HS-5 (cell line): ENCODE measurements at places on chromosomes 2 and 18.

GRCh38 chr2:224570328-224570993 lies 14.7 kb downstream of the CUL3 start:
- no peak for DNase-seq

DNA sequence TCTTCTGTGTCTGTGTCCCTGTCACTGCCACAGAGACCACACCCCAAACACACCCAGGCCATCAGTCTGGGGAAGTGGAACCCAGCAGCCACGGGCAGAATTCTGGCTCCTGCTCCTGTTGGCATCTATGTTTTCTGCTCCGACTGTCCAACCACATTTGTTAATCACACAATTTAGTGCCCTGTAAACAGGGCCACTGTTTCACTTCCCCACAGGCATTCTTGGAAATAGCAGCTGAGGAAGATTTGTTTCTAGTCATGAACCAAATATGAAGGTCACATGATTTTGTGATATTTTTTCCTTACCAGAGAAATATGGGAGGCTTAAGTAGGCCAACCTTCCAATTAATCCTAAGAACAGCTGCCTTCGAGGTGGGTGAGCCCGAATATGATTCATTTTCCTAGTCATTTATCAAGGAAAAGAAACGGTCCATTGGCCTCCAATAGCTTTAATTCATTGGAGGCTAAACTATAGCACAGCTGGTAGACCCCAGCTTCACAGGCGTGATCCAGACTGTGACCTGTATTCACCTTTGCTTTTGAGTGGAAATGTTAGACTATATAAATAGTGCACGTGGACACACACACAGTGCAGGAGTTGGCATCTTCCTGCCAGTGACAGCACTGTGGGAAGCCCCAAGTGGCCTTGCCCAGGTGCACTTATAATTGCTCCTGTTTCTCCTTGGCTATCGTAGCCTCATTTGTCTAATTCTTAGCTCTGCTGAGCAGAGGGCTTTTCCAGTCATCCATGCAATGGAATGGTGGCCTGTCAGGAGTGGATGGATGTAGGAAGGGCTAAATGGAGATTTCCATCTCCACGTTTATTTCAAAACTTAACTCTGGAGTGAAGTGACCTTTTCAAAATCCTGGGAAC lies 267.9 kb downstream of the LPIN1 start:
- DNase-seq = no peak

GRCh38 chr2:215410932-215411285 lies 25.0 kb downstream of the FN1 start:
- peak; percentile 97 for DNase-seq

GRCh38 chr18:63346480-63347183 lies 20.4 kb downstream of the KDSR start:
- no peak for DNase-seq

DNA sequence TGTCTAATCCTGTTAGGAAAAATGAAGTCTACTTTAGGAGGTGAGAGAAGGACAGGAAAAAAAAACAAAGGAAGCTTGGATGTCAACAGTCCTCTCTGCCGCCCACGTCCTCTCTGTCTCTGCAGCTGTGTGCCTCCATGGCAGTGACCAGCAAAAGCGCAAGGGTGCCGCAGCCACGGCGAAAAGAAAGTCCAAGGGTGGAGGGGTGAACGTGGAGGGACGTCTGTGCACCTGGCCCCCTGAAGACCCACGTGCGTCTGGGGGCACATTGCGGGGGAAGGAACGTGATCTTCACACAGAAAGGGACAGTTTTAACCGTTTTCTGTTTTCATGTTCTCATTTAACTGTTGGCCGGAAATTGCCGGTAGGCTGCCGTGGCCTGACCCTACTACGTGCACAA lies 152.7 kb downstream of the MBP start:
- DNase-seq = no peak

- no peak for DNase-seq
Measured at GRCh38 chr18:10291568-10291981, 162.9 kb upstream of the APCDD1 start.

DNA sequence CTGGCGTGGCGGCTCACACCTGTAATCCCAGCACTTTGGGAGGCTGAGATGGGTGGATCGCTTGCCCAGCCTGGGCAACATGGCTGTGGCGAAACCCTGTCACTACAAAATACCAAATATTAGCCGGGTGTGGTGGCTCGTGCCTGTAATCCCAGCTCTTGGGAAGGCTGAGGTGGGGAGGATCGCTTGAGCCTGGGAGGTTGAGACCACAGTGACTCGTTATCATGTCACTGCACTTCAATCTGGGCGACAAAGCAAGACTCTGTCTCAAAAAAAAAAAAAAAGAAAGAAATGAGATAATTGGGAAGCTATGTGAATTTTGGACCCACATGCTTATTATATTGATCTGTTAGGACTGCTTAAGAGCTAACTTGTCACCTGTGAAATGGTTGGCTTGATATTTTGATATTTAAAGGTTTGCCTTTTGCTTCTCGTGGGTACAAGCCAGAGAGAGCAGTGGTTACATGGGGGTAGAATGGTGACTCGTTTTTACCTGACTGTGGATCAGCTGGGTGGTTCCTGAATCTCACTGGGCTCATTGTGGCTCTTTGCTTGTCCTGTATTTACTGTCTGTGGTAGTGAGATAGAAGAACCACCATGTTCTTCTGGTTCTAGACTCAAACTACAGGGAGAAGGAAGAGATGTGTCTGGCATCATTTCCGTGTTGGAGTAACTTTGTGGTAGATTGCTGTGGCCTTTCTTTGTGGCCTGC lies 28.9 kb downstream of the ZNF532 start:
- DNase-seq = peak; percentile 29

- DNase-seq = no peak
Measured at GRCh38 chr2:228140934-228141528, 40.5 kb downstream of the SPHKAP start.

- no peak for DNase-seq
Measured at GRCh38 chr2:187214306-187214705, 233.7 kb downstream of the CALCRL start.

DNA sequence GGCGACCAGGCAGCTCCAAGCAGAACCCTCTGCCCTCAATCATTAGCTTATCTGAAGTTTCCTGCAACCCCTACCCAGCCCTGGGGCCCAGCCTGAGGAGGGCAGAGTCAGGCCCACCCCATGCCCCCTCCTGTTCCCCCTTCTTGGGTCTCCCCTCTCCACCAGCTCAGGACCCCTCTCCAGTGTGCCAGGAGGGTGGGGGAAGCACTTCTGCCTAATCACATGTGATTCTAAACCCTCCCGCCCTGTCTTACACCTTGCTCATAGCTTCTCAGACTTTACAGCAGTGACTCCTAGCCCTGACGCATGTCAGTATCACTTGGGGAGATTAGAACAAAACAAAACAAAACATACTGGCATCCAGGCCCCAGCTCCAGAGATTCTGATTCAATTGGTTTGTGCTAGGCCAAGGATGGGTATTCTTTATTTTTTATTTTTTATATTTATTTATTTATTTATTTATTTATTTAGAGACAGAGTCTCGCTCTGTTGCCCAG lies 42.5 kb upstream of the ASAP2 start:
- no peak for DNase-seq

GRCh38 chr18:32884543-32884942 lies 111.7 kb upstream of the KLHL14 start:
- no peak for DNase-seq

DNA sequence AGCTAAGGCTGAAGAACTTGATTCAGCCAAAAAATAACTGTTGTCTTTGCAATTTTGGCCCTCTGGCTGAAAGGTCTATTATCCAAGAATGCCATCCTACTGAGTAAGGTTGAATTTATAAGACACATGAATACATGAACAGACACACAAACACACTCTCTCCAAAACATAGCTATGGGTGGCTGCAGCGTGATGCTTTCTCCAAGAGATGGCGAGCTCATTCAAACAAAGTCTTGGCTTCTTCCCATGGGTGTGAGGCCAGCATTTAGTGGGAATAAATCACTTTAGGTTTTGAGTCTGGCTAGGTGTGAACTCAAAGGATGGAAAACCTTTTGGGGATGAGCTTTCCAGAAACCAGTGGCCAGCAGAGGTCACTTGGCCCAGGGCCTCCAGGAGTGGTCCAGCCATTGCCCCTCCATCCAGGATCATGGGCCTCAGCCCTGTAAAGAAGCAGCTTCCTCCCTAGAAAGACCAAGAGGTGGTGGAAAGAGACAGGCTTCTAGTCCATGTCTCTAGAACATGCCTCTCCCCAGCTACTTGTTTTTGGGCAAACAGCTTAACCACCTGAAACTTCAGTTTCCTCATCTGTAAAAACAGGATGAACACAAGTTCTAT lies 11.0 kb upstream of the OSR1 start:
- DNase-seq = peak; percentile 19

DNA sequence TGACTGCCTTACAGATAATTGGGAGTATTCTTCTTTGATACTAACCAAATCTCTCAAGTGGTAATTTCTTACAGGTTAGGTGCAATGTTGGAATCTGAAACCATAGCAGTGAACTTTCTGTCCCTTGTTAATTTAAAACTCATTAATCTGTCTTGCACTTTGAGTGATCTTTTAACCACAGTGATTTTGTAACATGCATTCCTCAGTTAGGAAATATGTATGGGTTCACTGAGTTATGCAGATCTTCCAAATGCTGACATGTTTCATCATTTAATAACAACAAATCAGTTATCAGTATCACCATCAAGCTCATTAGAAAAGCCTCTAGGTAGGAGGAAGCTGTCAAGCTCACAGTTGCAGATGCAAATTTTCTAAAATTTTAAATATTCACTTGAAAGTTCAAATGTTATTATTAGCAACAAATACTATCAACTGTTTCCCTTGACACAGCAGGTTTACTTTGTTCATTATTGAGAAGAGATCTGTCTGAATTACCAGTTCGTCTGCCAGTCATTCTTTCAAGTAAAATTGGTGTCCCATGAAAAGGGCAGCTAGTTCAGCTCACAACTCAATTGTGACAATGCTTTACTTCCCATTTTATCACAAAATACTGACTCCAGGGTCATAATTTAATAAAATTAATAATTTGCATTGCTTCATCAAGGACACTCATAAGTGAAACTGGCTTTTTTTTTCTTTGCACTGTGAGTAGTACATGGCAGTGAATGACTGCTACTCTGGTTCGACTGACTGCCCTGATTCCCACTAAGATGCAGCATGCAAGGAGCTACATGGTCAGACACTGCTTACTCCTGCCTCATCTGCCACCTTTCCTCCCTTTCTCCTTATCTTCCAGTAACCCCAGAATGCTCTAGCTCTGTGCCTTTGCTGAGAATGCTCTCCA lies 31.6 kb downstream of the SUCLG1 start:
- peak; percentile 53 for DNase-seq

DNA sequence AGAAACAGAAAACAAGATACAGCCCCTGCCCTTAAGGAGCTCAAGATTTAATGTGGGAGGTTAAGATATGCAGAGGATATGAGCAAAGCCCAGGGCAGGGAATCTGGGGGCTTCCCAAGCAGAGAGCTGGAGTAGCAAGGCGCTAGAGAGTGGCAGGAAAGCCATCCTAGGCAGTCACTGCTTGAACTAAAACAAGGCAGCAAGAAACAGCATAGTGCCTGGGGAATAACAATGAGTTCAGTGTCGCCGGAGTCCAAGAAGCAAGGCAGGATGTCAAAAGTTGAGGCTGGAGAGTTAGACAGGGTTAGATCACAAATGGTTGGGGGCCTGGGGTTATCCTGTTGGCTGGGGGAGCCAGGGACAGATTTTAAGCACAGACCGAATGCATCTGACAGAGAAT lies 24.6 kb downstream of the CDH2 start:
- DNase-seq = no peak

- no peak for DNase-seq
Measured at GRCh38 chr2:160247296-160248035, 47.4 kb upstream of the ITGB6 start.

GRCh38 chr2:166643980-166644379 lies 149.9 kb upstream of the SCN7A start:
- no peak for DNase-seq

DNA sequence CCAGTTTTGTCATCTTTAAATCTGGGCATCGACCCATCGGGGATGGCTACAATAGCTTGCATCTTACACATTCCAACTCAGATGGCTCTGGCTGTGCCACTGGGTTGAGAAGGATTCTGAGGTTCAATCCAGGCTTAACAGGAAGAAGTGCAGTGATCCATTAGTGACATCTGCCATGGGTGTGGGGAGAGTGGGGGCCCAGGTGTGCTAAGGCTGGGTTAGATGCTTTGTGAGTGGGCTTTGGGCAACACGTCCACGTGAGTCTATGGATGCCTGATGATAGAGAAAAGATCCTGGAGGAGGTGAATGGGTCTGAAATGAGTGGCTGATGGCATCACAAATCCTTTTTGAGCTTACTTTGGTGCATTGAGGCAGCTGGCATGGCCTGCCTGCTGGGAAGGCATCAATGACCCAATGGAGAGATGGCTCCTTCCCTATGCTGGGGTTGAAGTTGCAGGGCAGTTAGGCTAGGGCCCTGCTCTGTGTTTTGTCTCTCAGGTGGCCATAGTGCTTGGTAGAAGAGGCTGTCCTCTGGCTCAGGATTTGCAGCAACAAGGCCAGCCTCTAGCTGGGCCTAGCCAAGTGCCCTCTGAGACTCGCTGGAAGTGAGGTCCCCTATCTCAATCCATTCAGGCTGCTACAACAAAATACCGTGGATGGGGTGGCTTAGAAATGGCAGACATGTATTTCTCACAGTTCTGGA lies 56.7 kb downstream of the HS1BP3 start:
- no peak for DNase-seq

GRCh38 chr2:187942876-187943275 lies 348.8 kb upstream of the GULP1 start:
- peak; percentile 15 for DNase-seq

DNA sequence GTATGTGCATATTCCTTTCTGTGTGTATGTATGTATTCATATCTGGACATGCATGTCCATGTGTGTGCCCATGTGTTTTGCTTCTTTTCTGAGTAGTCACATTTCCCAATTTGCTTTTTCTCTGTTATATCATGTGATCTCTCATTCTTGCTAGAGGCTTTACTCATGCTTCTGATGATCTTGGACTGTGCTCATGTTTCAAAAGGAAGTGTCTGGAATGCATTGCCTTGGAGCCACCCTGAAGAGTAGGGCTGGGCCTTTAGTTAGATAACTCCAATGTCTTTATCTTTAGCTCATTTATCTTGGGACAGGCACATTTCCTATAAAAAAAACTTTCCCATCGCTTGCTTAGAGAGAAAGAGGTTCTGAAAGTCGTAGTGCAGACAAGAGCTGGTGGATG lies 859.2 kb downstream of the CNTNAP5 start:
- DNase-seq = no peak

DNA sequence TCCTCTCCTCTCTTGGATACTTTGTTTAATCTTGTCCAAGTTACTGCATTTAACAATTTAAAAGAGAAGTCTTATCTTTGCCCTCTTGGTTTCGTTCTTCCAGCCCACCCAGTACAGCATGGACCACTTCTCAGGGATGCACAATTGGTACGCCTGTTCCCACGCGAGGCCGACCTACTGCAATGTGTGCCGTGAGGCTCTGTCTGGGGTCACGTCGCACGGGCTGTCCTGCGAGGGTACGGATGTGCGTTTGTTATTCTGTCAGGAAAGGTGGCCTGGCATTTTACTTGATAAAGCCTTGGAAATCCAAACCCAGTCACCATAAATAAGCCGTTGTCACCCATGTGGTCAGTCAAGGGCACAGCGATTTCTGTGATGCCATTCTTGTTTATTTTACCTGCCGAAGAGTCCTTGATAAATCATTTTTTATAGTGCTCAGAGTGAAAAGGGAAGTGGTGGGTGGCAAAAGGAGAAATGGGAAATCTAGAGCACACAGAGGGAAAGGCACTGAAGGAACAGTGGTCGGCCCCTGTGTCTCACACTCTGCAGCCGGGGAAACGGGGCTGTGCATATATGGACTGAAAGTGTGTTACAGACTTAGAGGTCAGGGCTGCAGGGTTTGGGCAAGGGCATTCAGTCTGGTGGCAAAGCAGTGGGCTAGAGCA lies 80.5 kb downstream of the DGKD start:
- DNase-seq = no peak

GRCh38 chr2:61762292-61762691 lies 91.6 kb downstream of the FAM161A start:
- no peak for DNase-seq
